Stimulated activated CD4-positive, alpha-beta T cell treated with anti-CD3 and anti-CD28 coated beads, Interleukin-4, amount 100 ng/mL, for 24 hours (primary cell): ENCODE measurements at places on chromosomes 5 and 9.

GRCh38 chr5:19175776-19176570 lies 812.0 kb downstream of the CDH18 start:
- DNase-seq = no peak

DNA sequence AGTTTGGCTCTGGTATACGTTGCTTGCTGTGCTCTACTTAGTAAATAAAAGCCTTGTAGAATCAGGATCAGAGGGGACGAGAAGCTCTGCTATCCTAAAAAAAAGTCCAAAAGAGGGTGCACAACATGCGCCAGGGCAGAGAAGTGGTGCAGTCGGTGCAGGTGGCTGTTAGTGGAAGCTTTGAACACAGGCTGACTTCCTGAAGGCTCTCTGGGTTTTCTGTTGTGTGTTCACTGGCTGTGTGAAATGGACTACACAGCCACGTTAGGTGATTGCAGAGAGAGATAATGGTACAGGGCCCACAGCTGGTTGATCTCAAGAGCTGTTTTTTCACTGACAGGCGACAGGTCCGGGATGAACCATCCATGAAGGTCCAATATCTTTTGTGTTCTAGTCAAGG lies 167.4 kb downstream of the TMEM167A start:
- DNase-seq = no peak

DNA sequence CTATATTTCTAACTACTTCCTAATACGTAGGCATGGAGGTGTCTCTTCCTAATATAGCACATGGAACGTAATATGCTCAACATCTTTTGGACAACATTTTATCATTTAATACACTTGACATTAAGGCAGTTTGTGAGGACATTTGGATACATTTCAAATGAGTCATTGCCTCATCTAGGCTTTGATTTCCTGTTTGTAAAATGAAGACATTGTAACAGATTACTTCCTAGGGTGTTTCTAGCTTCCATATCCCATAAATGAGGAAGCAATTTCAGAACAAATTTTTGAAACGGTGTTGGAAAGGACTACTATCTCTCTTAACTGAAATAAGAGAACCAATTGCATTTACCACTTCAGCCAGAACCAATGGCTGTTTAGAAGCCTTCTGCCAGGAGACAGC lies 38.7 kb downstream of the SLC28A3 start:
- no peak for DNase-seq

DNA sequence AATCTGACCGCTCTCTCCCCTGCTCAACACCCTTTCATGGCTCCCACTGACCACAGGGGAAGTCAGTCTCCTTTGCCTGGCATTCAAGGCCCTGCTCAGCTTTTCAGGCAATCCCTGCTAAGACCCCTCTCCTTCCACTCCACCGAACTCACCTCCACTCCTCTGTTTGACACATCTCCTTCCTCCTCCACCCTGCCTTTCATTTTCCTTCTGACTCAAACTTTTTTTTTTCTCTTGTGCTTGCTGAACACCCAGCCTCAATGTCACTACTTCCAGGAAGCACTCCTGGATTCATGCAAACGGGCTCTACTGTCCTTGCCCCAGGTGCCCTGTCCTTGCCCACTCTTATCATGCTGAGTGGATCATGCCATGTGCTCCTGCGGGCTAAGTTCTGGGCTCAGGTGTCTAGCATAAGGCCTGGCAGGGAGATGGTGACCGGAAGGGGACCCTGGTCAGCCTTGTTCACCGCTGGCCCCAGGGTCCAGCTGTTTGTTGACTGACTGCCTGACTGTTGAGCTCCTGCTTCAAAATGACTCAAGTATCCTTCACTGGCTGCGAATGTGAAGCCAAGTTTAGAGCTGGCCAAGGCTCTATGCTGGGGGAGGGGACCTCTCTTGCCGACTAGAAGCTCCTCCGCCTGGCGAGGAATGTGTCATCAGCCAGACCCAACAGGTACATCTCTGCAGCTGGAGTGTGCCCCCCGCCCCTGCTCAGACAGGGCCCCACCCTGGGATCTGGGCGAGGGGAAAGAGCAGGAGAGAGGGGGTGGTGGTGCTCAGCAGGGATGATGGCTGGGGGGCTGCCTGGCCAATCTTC lies 6.2 kb downstream of the NR5A1 start:
- DNase-seq = no peak

- no peak for DNase-seq
Measured at GRCh38 chr5:167582283-167582682, 709.2 kb upstream of the WWC1 start.

DNA sequence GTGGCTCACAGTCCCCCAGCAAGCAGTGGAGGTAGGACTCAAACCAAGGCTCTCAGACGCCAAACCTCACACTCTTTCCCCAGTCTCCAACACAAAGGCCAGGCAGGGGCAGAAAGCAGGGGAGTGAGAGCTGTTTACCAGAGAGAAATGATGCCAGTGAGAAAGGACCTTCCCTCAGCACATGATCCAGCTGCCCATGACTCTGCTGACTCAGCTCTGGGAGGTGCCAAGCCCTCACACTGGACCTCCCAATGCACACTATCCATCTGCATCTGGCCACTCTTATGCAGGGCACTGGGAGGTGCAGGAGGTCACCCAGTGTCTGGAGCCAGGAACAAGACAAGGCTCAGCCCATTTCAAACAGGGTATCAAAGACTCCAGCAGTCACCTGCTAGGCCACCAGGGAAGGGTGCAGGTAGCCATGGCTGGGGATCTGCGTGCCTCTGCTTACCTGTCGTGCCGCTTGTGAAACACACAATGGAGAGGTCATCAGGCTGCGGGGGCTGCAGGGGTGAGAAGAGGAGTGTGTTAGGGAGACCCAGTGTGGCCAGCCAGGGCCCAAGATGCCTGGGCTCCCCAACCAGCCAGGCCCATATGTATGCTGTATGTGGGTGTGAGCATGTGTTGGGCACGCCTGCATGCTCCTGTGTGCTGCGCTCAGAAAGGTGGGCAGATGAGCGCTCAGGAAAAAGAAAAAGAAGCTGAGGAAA lies 26.3 kb downstream of the ACSL6 start:
- no peak for DNase-seq

GRCh38 chr9:4147476-4148230 lies 152.2 kb downstream of the GLIS3 start:
- DNase-seq = no peak
